ENCODE measurements at places on chromosomes 7 and 10. TPM values are rescaled to one million over a fixed set of nuclear protein-coding genes. Genes with fewer than 3 reads are reported as not detected.

The C10orf62 gene
- total RNA-seq = 1.6 TPM

The KCNH2 gene
- 1.3 TPM for total RNA-seq

The KIF20B gene
- 7.3 TPM for total RNA-seq

DNA sequence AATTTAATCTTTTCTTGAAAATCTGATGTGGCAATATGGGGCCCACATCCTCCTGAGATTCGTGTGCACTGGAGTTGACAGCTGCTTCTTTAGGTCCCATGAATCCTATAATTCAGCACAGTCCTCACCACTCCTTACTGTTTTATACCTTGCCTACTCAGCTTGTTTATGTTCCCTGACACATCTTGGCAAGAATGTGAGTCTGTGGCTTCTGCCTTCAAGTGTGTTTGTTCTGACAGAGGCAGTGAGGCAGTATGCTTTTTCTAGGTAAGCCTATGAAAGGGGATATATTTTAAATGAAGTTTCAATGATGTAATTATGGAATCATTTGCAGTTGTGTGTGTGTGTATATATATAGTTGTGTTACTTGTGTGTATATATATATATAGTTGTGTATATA is 106.4 kb downstream of the AMPH start:
- H3K36me3 ChIP-seq = no peaks in the 10 kb centered on the region
- H3K4me3 ChIP-seq = no peak overlapping the region
- no peaks in the 10 kb centered on the region for H3K27me3 ChIP-seq
- no peak overlapping the region for H3K27ac ChIP-seq

- DNase-seq = no peak
- no peaks in the 10 kb centered on the region for H3K36me3 ChIP-seq
- H3K4me1 ChIP-seq = no peaks in the 10 kb centered on the region
- no peak overlapping the region for H3K4me3 ChIP-seq
- no peak overlapping the region for H3K27ac ChIP-seq
Observed at GRCh38 chr7:109821156-109821555, 1251.5 kb downstream of the DNAJB9 start.

- H3K36me3 ChIP-seq = no peaks in the 10 kb centered on the region
- no peak for DNase-seq
- H3K4me1 ChIP-seq = no peaks in the 10 kb centered on the region
Observed at GRCh38 chr10:63554657-63555056, 33.5 kb downstream of the REEP3 start.

- H3K4me1 ChIP-seq = no peaks in the 10 kb centered on the region
- no peak overlapping the region for H3K4me3 ChIP-seq
- no peaks in the 10 kb centered on the region for H3K27me3 ChIP-seq
- no peaks in the 10 kb centered on the region for H3K36me3 ChIP-seq
Observed at GRCh38 chr10:23147035-23147434, 45.1 kb upstream of the PTF1A start.

- no peaks in the 10 kb centered on the region for H3K36me3 ChIP-seq
- DNase-seq = no peak
- H3K27ac ChIP-seq = no peak overlapping the region
- H3K4me1 ChIP-seq = no peaks in the 10 kb centered on the region
- no peaks in the 10 kb centered on the region for H3K27me3 ChIP-seq
Observed at GRCh38 chr10:71044720-71045119, 156.4 kb upstream of the PCBD1 start.

DNA sequence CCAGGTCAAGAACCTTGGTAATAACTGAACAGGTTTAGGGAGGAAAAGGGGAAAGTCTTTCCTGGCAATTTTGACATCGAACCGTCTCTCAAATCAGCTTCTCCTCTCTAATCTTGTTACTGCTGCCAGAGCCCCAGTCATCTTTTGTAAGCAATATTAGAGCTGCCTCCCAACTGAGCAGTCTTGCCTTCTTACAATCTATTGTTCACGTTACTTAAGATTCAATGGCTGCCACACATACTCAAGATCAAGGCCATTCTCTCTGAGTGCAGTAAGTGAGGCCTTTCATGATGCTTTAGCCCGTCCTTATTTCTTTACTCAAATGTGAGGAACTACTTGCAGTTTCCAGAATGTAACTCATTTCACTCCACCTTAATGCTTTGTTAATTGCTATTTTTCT is 12.4 kb downstream of the NET1 start:
- no peaks in the 10 kb centered on the region for H3K27me3 ChIP-seq
- H3K4me3 ChIP-seq = no peak overlapping the region
- H3K36me3 ChIP-seq = no peaks in the 10 kb centered on the region
- no peak overlapping the region for H3K27ac ChIP-seq
- no peaks in the 10 kb centered on the region for H3K4me1 ChIP-seq

DNA sequence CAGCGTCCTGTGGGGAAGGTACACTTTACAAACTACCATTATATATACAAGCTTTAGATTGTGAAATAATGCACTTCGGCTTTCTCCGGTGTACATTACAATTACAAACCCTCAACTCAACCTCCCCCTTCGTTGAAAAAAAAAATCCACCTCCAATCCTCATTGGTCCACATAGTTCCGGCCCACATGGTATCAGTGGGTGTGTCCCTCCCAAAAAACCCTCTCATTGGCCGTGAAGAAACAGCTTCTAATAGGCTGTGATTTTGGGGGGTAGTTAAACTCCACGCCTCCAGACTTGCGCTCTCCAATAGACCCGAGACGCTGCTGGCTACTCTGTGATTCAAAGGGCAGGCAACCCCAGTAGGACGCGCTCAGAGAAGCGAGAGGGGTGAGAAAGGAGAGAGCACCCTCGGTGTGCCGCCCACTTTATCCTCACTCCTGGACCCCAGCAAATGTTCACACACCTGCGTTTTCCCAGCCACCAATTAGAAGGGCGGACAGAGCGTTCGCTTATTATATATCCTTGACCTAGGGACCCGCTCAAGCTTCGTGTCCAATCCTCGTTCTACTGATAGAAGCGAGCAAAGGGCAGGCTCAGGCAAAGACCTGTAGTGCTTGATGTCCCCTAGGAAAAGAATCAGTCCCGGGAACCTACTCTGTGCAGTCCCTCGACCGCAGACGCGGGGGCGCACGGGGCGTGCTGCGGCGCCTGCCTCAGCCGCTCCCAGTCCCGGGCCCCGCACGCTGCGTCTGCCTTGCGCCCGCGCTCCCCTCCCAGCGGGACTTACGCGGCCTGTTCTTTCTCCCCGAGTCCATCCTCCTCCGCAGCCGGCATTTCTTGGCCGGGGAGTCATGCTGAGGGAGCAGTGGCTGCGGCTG is 991 bp downstream of the PANK1 start:
- no peaks in the 10 kb centered on the region for H3K36me3 ChIP-seq
- H3K27ac ChIP-seq = peak overlapping the region; percentile 98
- peak; percentile 98 for DNase-seq
- no peaks in the 10 kb centered on the region for H3K27me3 ChIP-seq
